Adipose tissue (tissue), 3 donors: ENCODE measurements at places on chromosomes 12 and 14. TPM values are rescaled to one million over a fixed set of nuclear protein-coding genes. Genes with fewer than 3 reads are reported as not detected.

The TTC9 gene
- polyA plus RNA-seq: 0.56 TPM

The DYRK2 gene
- polyA plus RNA-seq: 5.3 TPM

The OTX2 gene
- not detected for polyA plus RNA-seq

The DIO2 gene
- 0.09 TPM for polyA plus RNA-seq

The TC2N gene
- 33.3 TPM for polyA plus RNA-seq

The RD3L gene
- not detected for polyA plus RNA-seq

The GLS2 gene
- polyA plus RNA-seq: 0.71 TPM

The ERP27 gene
- polyA plus RNA-seq: 44.0 TPM
